ENCODE measurements at places on chromosomes 3 and 15. TPM values are rescaled to one million over a fixed set of nuclear protein-coding genes. Genes with fewer than 3 reads are reported as not detected.

GRCh38 chr3:68249265-68249664 lies 594.9 kb upstream of the SUCLG2 start:
- no peaks in the 10 kb centered on the region for H3K4me1 ChIP-seq
- no peaks in the 10 kb centered on the region for H3K27me3 ChIP-seq
- no peaks in the 10 kb centered on the region for H3K36me3 ChIP-seq
- DNase-seq, result no peak
- H3K27ac ChIP-seq, result no peak overlapping the region

DNA sequence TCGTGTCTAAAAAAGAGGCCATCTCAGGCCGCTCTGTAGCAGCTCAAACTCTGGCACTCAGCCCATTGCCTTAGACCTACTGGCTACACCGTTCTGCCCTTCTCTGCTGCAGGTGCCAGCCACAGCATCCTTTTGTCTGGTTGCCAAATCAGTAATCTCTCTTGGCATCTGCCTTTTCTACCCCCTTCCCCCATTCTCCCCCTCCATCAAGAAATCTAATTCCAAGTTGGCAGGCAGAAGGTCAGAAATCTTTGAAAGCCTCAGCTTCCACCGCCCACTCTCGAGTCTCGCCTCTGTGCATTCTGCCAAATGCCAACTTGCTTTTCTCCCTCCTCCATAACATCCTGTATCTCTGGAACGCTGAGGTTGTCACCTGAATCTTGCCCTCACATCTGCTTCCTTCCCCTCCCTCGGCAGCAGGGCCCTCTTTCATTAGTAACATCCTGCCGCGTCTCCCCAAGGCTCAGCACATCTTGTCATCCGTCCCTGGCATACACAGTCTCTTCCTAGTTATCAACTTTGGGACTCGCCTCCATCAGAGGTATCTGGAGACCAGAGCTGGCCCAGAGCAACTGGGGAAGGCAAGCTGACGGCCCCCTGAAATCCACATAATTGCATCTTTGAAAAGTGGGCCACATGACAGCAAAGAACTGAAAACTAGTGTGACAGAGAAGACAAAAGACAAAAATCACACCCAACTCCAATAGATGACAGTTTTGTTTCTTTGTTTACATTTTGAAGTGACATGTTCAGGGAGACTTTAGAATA lies 312.0 kb upstream of the CCDC54 start:
- H3K27me3 ChIP-seq, result no peaks in the 10 kb centered on the region
- H3K4me1 ChIP-seq, result peaks cover 7% of the 10 kb centered on the region
- H3K27ac ChIP-seq, result no peak overlapping the region
- no peak for DNase-seq
- no peaks in the 10 kb centered on the region for H3K36me3 ChIP-seq

- no peak overlapping the region for H3K27ac ChIP-seq
- H3K4me3 ChIP-seq, result no peak overlapping the region
- no peak for DNase-seq
- no peaks in the 10 kb centered on the region for H3K36me3 ChIP-seq
- no peaks in the 10 kb centered on the region for H3K27me3 ChIP-seq
Observed at GRCh38 chr3:130085881-130086280, 4.2 kb downstream of the ALG1L2 start.

The TNNC1 gene
- 1.7 TPM for total RNA-seq

The ANKUB1 gene
- not detected for total RNA-seq

The FBXL22 gene
- 1.3 TPM for total RNA-seq

- no peak overlapping the region for H3K27ac ChIP-seq
- no peak overlapping the region for H3K4me3 ChIP-seq
- no peaks in the 10 kb centered on the region for H3K27me3 ChIP-seq
Observed at GRCh38 chr3:40582401-40583027, 57.8 kb downstream of the ZNF621 start.

GRCh38 chr3:18245721-18246120 lies 179.4 kb downstream of the SATB1 start:
- no peak for DNase-seq
- H3K27me3 ChIP-seq, result no peaks in the 10 kb centered on the region
- no peaks in the 10 kb centered on the region for H3K36me3 ChIP-seq
- H3K4me1 ChIP-seq, result no peaks in the 10 kb centered on the region

The RAB6B gene
- total RNA-seq, result 8.8 TPM

The CCRL2 gene
- total RNA-seq, result 13.8 TPM

The LMOD3 gene
- total RNA-seq, result 0.22 TPM

The DUOXA2 gene
- not detected for total RNA-seq

The VPS18 gene
- total RNA-seq, result 25.3 TPM

The RASL12 gene
- total RNA-seq, result 9.9 TPM
